SJSA1 (cell line): ENCODE measurements at places on chromosomes 2 and 18.
A peak's percentile ranks its signal among the peaks of the same experiment; 100 is the strongest.

- DNase-seq = no peak
Observed at GRCh38 chr2:41994233-41994637, 53.6 kb upstream of the PKDCC start.

- peak; percentile 89 for DNase-seq
Observed at GRCh38 chr2:88627856-88628570, 749 bp upstream of the EIF2AK3 start.

DNA sequence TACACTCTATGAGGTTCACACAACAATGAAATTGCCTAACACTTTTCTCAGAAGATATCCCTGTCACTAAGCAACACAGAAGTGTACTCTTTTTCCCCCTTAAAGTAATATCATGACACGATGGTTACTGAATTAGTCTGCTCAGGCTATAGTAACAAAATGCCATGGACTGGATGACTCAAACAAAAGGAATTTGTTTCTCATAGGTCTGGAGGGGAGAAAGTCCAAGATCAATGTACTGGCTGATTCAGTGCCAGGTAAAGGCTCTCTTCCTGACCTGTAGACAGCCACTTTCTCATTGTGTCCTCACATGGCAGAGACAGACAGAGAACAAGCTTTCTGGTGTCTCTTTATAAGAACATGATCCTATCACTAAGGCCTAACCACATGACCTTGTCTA lies 211.9 kb downstream of the RBM43 start:
- DNase-seq = no peak

GRCh38 chr2:49294225-49294624 lies 139.9 kb upstream of the FSHR start:
- DNase-seq = no peak

- no peak for DNase-seq
Observed at GRCh38 chr2:86135653-86136052, 29.6 kb downstream of the PTCD3 start.

- no peak for DNase-seq
Observed at GRCh38 chr2:168449419-168449818, 6.7 kb upstream of the CERS6 start.

- DNase-seq = no peak
Observed at GRCh38 chr2:71454221-71455010, 1.1 kb downstream of the DYSF start.

DNA sequence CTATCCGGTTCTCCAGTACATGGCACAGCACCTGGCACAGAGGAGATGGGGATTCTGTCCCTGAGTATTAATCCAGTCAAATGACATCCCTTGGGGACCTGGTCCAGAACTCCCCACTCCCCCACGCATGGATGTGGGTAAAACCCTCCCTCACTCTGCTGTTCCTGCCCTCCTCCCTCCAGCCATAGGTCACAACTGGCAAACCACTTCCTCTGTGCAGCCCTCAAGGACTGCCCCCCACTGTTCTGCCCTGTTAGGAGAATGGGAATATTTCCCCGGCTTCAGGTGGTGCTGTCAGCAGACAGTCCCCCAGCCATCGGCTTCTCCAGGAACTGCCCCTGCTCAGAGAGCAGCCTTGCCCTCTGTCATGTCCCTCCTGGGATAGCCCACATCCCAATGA lies 1.5 kb upstream of the TFCP2L1 start:
- DNase-seq = no peak

GRCh38 chr2:55148269-55148668 lies 83.8 kb downstream of the CLHC1 start:
- DNase-seq = no peak

GRCh38 chr18:14015416-14015815 lies 100.1 kb upstream of the MC2R start:
- no peak for DNase-seq

DNA sequence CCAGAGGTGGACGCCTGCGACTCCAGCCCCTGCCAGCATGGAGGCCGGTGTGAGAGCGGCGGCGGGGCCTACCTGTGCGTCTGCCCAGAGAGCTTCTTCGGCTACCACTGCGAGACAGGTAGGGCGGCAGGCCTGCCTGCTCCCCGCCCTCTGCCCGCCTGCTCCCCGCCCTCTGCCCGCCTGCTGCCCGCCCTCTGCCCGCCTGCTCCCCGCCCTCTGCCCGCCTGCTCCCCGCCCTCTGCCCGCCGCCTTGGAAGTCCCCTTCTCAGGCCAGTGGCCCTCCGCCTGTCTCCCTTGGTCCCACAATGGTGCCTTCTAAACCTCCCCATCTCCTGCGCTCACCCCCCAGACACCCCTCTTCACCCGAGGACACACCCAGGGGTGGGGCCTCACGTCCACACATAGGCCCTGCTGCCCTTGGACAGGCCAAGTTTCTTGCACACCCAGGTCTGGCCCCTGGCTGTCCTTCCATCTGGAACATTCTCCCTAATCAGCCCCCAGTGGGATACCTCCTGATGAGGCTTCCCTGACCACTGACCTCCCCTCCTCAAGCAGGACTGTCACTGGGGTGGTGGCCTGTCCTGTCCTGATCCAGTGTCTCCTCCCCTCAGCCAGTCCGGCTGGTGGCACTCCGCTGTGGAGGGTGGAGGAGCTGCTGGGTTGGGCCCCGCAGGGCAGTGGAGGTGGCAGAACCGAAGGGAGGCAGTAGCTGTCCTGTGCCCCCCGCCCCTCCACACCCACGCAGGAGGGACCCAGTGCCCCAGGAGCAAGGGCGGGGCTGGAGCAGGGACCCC lies 37.9 kb downstream of the MTERF4 start:
- DNase-seq = no peak

DNA sequence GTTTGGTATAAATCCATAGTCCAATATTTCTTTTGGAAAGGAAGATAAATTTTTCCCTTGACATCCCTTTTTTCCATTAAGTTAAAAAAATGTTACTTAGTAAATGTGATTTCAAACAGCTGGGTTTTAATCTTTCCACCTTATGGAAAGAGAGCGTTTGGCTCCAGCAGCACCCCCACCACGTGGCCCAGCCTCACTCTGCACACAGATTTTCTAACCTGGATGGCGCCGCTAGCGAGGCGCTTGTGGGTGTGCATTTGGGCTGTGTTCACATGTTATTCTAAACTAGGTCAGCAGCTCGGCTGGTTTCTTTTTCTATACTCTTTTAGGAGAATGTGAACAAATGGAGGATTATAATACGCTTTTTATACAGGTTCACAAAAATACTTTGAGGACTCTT lies 218.0 kb downstream of the LDLRAD4 start:
- DNase-seq = no peak

DNA sequence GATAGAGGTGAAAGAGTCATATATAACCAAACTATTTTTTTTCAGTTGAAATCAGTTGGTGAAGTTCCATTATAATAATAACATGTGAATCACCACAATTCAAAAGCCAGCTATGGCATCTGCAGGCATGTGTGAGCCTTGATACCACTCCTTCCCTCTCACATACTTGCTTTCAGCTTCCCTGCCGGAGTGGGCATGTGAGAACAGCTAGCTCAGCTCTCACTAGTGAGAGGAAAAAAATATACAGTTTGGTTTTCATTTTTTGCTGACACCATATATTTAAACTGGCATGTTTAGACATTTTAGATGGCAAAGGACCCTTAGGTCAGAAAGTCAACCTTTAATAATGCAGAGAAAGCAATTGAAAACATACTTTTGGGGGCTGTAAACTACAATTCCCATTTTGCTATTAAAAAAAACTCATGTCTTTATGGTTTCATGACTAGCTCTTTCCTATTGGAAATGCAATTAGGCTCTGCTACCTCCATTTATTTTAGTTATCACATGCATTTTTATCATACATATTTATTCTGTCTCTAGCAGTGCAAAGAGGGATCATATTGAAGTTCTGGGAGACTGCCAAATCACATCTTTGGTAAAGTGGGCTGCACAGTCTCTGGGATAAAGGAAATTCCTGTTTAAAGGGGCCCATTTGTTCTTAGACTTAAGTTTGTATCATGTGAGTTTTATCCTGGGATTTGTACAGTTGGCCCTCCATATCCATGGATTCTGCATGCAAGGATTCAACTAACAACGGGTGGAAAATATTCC lies 33.2 kb upstream of the SLC40A1 start:
- no peak for DNase-seq

GRCh38 chr2:149002891-149003740 lies 35.4 kb upstream of the LYPD6B start:
- DNase-seq = no peak

GRCh38 chr18:45328811-45329210 lies 286.5 kb upstream of the SLC14A2 start:
- no peak for DNase-seq

DNA sequence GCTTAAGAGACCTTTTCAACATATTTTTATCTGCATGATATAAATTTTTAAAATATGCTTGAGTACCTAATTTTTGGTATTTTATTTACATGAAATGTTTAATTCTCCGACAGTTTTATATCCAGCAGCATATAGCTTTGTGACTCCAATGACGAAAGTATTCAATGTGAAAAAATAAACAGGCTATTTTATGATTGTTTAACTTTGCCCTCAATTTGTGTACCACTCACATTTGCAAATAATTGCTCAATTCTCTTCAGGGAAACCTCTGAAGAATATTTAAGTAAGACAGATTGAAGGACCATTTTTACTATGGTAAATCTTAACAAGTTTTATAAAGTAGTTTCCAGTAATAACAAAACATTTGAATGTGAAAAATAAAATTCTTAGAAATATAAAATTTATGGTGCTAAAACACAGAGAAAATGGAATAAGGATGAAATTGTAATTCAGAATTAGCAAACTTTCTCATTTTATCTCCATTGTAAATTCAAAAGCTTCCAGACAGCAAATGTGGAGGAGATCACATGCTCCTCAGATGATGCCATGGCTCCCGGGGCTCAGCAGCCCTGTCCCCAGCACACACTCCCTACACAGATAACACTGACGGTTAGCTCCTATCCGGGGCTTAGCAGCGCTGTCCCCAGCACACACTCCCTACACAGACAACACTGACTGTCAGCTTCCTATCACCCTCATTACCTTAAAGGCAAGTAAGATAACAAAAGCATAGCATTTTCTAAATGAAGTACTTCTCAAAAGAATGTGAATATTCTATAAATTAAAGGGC lies 39.7 kb downstream of the SH3YL1 start:
- DNase-seq = no peak
